ENCODE measurements at places on chromosomes 11 and 22.

DNA sequence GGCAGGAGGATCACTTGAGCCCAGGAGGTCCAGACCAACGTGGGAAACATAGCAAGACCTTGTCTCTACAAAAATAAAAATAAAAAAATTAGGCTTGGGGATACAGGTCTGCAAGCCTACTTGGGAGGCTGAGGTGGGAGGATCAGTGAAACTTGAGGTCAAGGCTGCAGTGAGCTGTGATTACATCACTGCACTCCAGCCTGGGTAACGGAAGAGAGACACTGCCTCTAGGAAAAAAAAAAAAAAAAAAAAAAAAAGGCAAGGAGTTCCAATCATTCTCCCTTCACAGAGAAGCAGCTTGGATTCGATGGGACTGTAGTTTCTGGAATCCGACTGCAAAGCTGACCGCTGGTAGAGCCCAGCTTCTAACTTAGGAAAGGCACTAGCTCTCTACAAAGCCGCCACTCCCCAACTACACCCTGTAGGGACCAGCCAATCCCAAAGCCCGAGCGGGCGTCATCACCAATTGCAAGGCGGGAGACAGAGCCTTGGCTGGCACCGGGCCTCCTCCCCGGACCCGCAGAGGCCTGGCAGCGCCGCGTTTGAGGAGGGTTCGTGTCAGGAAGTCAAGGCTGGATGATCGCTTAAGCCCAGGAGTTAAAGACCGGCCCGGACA lies 716 bp upstream of the DDB2 start:
- DNase-seq, result peak; percentile 91

GRCh38 chr11:114062272-114062671 lies 2.8 kb downstream of the ZBTB16 start:
- DNase-seq, result no peak

DNA sequence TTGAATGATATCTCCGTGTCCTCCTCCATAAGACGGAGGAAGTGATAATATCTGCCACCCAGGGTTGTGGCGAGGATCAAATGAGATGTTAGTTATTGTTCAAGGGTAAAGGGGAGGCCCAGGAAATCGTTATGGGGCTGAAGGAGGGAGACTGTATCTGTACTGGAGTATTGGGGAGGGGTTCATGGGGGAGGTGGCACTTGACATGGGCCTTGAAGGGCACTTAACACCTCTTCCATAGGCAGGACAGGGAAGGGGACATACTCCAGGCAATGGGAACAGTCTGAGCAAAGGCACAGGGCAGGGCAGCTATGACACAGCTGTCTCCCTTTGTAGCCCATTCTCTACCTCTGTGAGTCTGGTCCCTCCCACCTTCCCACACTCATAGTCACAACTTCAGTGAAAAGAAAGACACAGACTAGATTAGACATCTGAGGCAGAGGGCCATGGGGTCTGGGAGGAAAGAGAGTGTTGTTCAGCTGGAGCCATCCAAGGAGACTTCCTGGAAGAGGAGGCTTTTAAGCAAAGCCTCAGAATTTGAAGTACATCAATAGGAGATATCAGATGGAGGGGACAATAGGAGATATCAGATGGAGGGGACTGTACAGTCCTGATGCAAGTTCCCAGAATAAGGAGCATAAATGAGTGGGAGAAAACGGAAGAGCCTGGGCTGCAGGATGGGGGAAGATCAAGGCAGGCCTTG lies 15.8 kb upstream of the DGKZ start:
- peak; percentile 64 for DNase-seq

DNA sequence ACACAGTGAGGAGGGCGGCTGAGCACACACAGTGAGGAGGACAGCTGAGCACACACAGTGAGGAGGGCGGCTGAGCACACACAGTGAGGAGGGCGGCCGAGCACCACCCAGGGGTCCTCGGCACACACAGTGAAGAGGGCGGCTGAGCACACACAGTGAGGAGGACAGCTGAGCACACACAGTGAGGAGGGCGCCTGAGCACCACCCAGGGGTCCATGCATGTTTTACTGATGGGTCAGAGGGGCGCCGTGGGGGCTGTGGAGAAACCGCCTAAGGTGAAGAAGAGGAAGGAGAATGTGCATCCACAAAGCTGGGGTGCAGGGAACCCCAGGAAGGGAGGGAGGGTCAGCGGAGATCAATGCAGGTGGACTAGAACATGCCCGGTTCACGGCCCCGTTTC lies 461.8 kb downstream of the BRD1 start:
- no peak for DNase-seq

- DNase-seq, result no peak
Observed at GRCh38 chr22:44935724-44936123, 74.1 kb downstream of the PHF21B start.

DNA sequence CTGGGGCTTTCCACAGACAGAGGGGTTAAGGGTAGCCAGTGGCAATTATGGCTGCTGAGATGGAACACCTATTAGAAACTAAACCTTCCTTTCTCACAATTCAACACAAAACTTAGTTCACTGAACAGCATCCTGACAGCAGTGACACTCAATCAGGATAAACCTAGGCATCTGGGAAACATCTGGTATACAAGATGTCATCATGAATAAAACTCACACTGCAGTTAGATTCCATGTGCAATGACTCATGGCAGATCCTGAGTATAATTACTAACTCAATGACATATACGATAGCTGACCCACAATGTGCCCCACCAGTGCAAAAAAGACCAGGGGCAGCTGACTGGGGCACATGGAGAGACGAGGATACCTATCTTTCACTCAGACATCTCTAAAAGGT lies 17.7 kb downstream of the RBFOX2 start:
- DNase-seq, result no peak

DNA sequence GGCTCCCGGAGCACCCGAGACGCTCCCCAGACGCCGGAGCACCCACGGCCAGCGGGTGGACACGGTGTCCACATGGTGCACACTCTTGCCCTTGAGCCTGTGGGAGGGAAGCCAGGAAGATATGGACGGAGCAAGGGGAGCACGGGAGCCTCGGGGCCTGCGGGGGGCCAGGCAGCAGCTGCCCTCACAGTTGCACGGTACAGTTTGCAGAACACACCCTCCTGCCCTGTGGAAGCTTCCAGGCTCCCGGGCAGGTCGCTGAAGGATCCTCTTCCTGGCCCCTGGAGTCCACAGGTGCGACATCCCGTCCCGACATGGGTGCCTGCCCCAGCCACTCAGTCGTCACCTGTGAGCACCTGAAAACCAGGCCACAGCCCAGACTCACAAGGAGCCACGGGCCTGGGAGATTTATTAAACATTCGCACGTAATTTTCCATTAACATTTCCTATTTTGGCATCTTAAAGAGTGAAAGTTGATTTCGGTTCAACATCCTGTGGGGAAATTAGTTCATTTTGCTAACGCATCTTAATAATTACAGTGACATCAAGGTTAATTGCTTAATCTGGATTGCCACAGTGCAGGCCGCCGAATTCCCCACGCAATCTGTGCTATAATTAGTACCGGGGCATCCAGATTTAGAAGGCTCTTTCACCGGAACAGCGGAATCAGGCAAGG lies 253.3 kb downstream of the BRD1 start:
- peak; percentile 32 for DNase-seq

DNA sequence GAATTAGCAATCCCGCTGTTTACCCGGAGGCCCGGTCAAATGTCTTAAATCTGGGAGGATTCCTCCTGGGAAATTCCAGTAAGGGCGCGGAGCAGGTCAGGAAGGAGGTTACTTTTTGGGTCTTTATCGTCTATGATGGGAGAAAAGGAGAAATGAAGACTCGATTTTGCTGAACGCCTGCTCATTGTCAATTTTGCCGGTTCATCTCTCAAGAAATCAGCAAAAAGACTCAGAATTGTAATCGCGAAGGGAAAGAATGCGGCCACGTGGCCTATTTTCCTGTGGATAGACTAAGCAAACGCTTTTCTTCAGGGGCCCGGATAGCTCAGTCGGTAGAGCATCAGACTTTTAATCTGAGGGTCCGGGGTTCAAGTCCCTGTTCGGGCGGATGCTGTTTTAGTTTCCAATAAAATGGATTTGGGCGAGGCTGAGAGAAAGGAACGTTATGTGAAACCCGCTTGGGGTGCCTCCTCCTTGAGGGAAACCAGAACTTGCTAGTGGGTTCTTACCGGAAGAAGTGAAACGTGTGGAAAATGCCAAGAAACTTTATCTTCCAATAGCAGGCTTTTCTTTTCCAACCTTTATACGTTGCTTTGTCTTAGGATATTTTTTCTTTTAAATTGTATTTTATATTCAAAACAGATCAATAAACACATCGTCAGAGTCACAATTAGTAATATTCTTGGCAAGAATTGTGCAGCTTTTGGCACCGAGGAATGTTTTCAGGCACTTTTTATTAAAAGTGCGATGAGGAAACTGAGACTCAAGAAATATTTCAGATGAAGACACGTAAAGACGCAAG lies 45.0 kb downstream of the OR4D9 start:
- peak; percentile 97 for DNase-seq

GRCh38 chr22:20987375-20987774 lies 5.3 kb downstream of the LZTR1 start:
- no peak for DNase-seq

DNA sequence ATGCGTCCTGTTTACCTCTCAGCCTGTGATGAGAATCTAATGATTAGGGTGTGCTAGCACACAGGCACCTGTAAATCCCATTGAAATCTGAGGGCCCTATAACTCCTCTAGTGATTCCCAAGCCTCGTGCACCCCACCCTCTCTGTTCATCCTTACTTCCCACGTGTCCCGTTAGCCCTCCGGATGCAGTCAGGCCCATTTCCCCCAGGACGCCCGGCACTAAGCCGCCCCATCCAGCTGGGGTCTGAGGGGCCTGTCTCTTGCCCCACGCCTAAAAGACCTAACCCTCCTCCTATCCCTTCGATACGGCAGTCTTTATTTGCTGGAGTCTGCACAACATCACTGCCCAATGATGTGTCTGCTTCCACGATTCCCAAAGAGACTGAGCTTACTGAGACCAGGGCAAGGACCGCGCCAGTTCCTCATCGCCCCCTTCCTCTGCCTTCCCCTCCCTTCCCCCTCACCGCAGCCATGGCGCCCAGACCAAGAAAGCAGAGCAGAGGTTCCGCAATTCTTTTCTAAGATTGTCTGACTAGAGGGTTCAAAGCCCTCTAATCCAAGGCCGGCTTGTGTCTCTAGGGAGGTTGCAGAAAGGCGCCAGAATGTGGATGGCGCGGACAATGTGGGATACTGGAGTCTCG lies 1.1 kb upstream of the FADS2 start:
- DNase-seq, result no peak

DNA sequence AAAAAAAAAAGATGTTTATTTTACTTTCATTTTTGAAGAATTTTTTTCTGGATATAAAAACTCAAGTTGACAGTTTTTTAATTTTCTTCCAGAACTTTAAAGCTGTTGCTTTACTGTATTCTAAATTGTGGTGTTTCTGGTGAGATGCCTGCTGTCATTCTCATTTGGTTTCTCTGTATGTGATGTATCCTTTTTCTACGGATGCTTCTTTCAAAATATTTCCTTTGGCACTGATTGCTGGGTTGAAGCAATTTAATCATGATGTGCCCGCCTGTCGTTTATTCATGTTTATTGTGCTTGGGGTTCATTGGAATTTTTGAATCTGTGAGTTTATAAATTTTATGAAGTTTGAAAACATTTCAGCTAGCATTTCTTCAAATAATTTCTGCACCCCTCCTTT lies 29.4 kb upstream of the CTSD start:
- no peak for DNase-seq

DNA sequence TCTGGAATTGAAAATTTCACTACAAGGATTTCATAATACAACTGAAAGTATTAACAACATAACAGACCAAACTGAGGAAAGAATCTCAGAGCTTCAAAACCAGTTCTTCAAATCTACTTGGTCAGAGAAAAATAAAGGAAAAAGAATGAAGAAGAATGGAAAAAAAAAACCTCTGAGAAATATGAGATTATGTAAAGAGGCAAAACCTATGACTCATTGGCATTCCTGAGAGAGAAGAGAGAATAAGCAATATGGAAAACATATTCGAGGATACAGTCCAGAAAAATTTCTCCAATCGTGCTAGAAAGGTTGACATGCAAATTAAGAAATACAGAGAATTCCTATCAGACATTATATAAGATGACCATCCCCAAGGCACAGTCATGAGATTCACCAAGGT lies 23.4 kb upstream of the GPR83 start:
- no peak for DNase-seq

DNA sequence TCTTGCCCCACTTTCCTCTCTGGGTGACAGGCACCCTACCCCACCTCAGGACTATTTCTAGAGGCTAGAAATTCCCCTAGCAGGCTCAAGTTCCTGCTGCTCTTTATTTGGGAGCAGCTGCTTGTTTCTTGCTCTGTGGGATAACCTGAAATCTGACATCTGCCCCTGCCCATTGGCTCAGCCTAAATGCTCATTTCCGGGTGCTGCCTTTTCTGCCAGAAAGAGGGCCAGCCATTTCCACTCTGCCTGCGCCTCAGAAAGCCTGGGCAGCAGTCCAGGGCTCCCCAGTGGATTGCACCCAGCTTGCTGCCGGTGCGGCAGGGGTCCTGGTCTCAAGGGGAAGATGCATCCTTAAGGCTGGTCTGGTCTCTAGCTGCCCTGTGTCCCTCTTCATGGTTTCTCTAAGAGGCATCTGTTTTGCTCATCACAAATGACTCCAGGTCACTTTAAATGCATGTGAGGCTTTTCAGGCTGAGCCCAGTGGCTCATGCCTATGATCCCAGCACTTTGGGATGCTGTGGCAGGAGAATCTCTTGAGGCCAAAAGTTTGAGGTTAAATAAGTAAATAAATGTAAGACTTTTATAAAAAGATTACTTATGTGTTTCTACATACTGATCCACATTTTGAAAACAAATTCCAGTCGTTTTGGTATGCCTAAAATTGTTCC lies 10.3 kb upstream of the PNPLA5 start:
- no peak for DNase-seq

DNA sequence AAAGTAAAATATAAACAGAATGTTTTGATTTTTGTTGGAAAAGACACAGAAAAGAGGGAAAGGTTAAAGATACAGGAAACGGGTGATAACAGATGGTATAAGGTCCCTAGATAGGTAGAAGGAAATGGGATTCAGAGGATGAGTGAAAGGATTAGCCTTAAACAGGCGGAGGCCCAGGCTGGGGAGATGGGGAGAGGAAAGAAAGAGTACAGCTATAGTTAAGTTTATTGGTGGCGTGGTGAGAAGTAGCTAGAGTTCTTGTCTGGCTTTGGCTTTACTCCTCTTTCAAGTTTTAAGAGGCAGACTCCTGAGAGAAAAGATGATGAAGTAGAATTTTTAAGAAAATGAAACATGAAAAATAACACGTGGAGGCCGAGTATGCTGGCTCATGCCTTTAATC lies 13.7 kb downstream of the ZBTB44 start:
- no peak for DNase-seq

GRCh38 chr11:117327567-117328374 lies at the start of gene CEP164:
CEP164 (plus strand) TSS chr11:117327854; CDS start chr11:117338587, 10,733 bp downstream.
- DNase-seq, result peak; percentile 93

- no peak for DNase-seq
Observed at GRCh38 chr11:72816404-72816990, 2.3 kb downstream of the ATG16L2 start.

- DNase-seq, result no peak
Observed at GRCh38 chr11:88695689-88696414, 358.3 kb upstream of the CTSC start.
